Camera-type eye (tissue), 1 donor: ENCODE measurements at places on chromosomes 7 and 10. TPM values are rescaled to one million over a fixed set of nuclear protein-coding genes. Genes with fewer than 3 reads are reported as not detected.

TBX20 gene
- 4.6 TPM for total RNA-seq

PON1 gene
- total RNA-seq: not detected

NKX1-2 gene
- not detected for total RNA-seq

RNF133 gene
- total RNA-seq: 2.6 TPM

RET gene
- total RNA-seq: 4.5 TPM

EBF3 gene
- 28.6 TPM for total RNA-seq

PITX3 gene
- total RNA-seq: 2.1 TPM

DNAJB12 gene
- total RNA-seq: 30.1 TPM

SLC35G1 gene
- 8.0 TPM for total RNA-seq

STRIP2 gene
- total RNA-seq: 19.6 TPM

EVX1 gene
- not detected for total RNA-seq

ZNF789 gene
- 32.5 TPM for total RNA-seq

TAF3 gene
- total RNA-seq: 7.3 TPM

GARS1 gene
- total RNA-seq: 74.7 TPM

WIPF3 gene
- 2.7 TPM for total RNA-seq

CD36 gene
- 89.8 TPM for total RNA-seq

CTTNBP2 gene
- 19.7 TPM for total RNA-seq

GAD2 gene
- 12.4 TPM for total RNA-seq

TMEM229A gene
- total RNA-seq: 1.9 TPM

TMEM196 gene
- total RNA-seq: 9.7 TPM

AGBL3 gene
- 5.8 TPM for total RNA-seq

GPER1 gene
- 4.1 TPM for total RNA-seq

ADAMTS14 gene
- 5.2 TPM for total RNA-seq

ADAM22 gene
- 42.2 TPM for total RNA-seq

OPN4 gene
- not detected for total RNA-seq

NUTM2D gene
- total RNA-seq: 5.1 TPM

NRP1 gene
- 126 TPM for total RNA-seq

CDHR1 gene
- total RNA-seq: 150 TPM
